Pulmonary artery endothelial cell (primary cell): ENCODE measurements at places on chromosomes 2 and 18.
A peak's percentile ranks its signal among the peaks of the same experiment; 100 is the strongest.

DNA sequence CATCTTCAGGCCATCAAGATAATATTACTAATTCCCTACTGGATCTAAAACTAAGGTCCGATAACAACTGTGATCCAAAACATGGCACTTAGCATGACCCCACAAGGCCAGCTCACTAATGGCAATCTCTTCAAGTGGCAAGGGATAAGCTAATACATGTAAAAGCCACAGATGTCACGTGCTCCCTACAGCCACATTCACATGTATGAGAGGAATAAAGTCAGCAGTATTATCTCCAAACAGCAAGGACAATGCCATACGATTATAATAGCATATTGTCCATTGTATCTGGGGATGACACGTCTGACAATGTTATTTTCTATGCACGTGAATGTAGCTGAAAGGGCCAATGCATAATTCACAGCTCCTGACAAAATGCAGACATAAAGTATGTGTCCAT lies 56.0 kb downstream of the KLF7 start:
- no peak for DNase-seq

- DNase-seq, result no peak
Measured at GRCh38 chr2:64478502-64479230, 24.7 kb downstream of the LGALSL start.

DNA sequence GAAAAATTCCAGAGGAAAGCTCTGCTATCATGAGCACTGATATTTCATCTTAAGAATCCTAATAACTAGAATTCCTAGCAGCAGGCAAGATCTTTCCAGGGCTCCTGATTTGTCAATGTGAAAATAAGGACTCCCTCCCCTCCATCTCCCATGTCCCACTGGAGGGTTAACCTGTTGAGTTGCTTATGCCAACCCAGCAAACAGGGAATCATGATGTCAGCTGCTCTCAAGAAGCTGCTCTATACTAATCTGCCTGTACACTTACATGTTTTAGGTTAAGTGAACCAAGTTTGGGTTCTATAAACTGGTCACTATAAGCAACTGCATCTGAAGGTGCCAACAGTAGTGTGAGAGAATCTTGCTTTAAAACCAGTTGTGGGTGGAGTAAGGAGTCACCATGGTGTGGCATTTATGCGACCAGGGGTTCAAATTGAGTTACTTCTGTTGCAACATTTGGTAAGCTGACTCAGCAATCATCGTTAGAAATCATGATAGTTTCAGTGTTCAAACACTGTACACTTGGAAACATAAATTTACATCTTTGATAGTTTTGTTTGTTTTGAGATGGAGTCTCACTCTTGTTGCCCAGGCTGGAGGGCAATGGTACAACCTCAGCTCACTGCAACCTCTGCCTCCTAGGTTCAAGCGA lies 53.4 kb downstream of the STK25 start:
- DNase-seq, result no peak

GRCh38 chr18:61569176-61569892 lies 236.1 kb downstream of the CDH20 start:
- DNase-seq, result no peak

DNA sequence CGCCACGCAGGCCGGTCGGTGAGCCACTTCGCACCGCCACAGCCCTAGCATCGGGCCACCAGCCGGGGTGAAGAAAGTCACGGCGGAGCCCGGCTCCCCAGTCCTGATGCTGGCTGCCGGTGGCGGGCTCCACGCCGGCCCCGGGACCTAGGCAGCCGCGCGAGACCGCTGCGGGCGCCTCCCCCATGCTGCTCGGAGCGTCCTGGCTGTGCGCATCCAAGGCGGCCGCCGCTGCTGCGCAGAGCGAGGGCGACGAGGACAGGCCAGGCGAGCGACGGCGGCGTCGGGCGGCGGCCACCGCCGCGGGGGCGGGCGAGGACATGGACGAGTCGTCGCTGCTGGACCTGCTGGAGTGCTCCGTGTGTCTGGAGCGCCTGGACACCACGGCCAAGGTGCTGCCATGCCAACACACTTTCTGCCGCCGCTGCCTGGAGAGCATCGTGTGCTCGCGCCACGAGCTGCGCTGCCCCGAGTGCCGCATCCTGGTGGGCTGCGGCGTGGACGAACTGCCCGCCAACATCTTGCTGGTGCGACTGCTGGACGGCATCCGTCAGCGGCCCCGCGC lies 433 bp downstream of the SH3RF3 start:
- DNase-seq, result no peak

- DNase-seq, result no peak
Measured at GRCh38 chr2:234913208-234913626, 38.6 kb upstream of the SH3BP4 start.

GRCh38 chr18:8996771-8997432 lies 105.6 kb upstream of the NDUFV2 start:
- DNase-seq, result no peak

GRCh38 chr2:224042191-224042696 lies 3.2 kb upstream of the SERPINE2 start:
- no peak for DNase-seq

DNA sequence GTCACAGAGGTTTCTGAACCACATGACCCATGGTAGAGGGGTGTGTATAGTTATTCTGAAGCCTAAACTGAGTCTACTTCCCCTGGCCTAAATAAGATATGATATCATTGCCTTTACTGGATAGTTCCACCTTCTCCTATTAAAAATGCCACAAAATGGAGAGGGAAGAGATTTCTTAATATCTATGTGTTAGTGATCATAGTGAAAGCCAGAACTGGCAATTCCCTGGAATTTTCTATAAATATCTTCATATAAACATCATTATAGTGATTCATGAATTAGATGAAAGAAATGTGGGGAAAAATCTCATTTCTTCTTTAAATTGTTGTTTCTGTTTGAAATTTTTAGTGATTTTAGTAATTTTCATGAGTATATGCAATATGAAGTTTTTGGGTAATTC lies 45.8 kb downstream of the TSHZ1 start:
- no peak for DNase-seq

- peak; percentile 56 for DNase-seq
Measured at GRCh38 chr2:62306751-62307468, 111.0 kb downstream of the B3GNT2 start.

DNA sequence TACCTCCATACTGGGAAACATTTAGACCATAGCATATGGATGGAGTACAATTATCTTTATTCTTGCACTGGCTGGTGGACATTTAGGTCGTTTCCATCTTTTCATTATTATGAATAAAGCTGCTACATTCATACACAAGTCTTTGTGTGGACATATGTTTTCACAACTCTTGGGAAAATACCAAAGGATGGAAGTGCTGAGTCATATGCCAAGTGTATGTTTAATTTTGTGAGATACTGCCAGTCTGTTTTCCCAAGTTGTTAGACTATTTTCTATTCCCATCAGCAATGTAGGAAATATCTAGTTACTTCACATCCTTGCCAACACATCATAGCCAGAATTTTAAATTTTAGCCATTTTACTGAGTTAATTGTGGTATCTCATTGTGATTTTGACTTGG lies 91.5 kb downstream of the GALNT13 start:
- DNase-seq, result no peak

DNA sequence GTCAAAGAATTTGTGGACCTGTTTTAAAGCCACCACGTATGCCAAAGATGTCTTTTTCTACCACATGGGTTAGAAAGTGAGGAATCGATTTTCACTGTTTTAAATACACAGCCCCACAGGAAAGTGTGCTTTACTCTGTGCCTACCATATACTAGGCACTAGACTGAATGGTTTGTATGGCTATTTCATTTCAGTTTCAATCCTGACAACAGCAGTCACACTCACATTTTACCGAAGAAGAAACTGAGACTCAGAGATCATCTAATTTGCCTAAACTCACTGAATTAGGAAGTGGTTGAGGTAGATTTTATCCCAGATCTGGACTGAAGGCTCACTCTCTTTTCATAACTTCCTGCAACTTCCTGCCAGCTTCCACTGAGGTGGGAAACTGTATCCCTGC lies 176.4 kb downstream of the ALK start:
- no peak for DNase-seq

DNA sequence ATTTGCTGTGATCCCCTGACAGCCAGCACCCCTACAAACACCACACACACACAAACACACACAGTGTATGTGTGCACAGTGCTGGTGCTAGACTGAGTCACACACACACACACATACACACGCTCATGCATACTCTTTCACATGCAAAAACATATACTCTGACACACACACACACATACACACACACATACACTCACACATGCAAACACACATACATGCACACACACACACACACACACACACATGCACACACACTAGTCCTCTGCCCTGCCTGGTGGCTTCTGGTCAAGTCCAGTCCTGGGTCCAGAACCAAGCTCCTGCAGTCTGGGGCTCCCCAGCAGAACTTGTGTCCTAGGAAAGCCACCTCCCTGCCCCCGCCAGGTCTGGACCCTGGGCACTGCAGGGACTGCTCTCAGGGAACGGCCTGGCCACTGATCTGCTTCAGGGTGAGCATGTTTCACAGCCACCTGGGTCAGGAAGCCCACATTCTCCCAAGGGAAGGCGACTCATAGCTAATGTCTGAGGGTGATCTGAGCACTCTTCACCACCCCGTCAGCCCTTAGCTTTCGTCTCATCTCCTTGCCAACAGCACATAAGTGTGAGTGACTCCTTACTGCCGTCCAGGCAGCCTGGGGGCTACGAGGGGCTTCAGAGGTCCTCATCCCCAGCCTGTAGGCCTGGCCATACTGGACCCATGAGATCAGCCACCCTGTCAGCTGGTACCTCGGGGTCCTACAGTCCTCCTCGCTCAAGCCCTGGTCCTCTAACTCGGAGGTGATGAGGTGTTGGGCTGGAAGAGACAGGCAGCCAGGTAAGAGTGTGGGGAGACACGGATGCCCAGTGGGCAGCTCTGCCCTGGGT lies 88.1 kb downstream of the MCFD2 start:
- no peak for DNase-seq

DNA sequence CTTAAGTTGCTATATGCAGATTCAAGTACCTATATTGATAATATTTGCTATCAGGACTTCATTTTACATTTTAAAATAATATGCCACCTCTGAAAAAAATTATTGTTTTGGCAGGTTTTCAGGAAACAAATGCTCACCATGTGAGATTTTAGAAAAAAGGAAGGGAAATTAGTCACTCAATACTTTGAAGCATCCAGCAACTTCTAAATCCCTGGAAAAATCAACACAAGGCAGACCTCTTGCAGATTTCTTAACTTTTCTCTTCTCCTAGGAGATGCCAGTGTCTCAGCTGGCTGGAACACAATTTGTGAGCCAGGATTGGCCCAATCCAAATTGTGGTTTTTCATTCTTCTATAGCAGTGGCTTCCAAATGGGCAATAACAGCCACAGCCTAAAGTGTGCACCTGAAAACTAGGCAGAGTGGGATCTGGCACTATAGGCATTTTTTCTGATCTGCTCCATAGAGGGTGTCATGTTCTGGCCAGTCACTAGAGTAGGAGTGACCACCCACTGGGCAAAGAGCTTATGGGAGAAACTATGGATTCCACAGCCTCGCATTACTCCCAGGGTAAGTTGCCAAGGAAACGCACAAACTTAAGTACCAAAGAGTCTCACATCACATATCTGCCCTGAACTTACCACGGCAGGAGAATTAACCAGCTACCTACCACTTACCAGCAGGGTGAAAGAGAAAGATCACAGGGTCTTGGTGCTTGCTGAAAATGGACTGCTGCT lies 28.1 kb upstream of the THOC1 start:
- no peak for DNase-seq

DNA sequence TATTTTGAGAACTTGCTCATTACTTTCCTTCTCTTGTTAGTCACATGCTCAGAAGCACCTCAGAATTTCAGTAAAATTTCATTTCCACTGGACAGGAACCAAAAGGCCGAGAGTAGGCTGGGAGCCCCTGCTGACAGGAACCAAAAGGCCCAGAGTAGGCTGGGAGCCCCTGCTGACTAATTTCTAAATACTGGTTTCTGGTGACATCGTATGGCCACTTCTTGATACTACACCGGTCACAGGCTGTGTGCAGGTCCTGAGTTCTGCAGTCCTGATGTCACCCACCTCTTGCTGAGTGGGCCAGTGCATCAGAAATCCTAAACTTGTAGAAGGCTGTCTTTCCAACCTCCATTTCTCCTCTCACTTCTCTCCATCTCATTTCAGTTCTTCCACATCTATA lies 17.7 kb upstream of the EN1 start:
- DNase-seq, result peak; percentile 20

GRCh38 chr18:8140841-8141501 lies 468.3 kb upstream of the RAB12 start:
- DNase-seq, result no peak

DNA sequence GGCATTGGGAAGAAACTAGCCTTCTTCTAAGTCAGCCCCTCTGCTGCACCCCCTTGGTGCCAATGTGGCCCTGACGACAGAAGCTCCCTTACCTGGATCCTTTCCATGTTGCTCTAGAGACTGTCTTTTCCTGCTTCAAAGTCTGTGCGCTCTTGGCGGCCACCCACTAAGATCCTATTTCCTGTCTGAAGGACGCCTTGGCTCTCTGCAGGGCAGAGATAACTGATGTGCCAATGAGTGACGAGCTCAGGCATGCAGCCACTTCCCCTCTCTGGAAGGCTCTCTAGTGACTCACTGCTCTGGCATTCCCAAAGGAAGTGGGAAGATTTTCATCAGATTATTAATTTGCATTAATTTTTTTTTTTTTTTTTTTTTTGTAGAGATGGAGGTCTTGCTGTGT lies 273.5 kb downstream of the CDH20 start:
- DNase-seq, result peak; percentile 100

DNA sequence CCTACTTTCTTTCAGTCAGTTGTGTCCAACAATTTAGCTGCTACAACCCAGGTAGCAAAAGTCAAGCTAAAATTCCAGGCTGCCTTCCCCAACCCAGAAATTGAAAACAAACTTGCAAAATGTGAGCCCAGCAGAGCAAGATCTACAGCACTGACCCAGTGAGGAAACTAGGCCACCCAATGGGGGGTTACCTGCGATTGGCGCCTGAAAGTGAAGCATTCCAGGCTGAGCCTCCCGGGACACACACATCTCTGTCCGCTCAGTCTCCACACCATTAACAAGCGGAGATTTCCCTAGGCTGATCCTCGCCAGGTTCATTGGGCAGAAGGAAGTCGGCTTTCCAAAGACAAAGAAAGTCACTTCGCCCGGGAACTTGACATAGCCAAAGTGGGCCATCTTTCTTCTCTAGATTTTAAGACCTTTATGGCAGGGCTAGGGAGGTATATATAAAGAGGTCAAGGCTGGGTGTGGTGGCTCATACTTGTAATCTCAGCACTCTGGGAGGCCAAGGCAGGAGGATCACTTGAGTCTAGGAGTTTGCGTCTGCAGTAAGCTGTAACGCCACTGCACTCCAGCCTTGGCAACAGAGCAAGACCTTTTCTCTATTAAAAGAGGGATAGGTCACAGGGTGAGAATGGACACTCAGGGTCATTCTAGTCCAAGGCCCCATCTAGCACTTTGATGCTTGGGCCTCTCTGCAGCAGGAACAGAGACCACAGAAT lies 53.6 kb downstream of the TTC32 start:
- no peak for DNase-seq

DNA sequence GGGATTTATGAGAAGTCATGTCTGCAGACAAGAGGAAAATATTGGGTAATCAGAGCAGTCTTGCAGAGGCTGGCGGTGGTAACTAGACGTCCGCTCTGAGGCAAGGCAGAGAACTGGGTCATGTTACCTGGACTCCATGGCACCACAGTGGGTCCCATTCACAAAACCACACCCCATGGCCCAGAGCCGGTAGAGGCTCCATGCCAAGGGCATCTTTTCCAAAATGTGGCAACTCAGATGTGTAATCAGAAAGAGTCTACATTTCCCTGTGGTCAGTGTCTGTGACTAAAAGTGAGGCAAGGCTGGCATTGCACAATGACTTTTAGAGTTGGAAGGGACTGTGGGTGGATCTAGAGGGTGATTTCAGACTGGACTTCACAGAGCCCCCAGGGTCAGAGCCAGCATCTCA lies 113.1 kb downstream of the MREG start:
- no peak for DNase-seq

- no peak for DNase-seq
Measured at GRCh38 chr2:70128005-70128404, 40.7 kb downstream of the PCBP1 start.
